Activated CD8-positive, alpha-beta memory T cell treated with anti-CD3 and anti-CD28 coated beads for 1 hour (primary cell): ENCODE measurements at places on chromosomes 3 and 15.

DNA sequence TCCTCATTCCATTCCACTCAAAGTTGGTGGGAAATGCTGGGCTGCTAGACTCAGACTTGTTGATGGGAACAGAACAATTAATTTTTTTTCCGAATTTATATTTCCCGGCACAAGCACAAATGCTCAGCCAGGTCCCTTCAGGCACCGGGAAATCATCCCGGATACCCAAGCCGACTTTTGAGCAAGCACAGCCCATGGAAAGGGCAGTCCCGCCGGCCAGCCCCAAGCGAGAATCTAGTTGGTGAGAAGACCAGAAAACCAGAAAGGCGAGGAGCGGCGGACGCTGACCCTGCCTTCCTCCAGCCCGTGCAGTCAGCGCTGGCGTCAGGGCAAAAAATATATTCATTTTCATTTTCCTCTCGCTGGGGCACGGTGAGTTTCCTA lies 763 bp upstream of the ZIC4 start:
- no peak for DNase-seq

DNA sequence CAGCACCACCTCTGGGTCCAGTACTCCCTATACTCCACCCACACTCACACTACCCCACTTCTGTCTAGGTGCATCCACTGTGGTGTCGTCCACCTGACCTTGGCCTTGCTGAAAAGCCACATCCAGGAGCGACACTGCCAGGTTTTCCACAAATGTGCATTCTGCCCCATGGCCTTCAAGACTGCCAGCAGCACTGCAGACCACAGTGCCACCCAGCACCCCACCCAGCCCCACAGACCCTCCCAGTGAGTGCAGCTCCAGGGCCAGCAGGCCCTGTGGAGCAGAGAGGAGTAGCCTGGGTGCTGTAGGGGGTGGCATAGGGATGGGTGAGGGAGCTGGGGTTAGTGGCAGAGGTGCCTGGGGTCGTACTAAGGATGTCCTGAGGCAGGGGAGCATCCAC lies 19.4 kb upstream of the ALPK3 start:
- no peak for DNase-seq

DNA sequence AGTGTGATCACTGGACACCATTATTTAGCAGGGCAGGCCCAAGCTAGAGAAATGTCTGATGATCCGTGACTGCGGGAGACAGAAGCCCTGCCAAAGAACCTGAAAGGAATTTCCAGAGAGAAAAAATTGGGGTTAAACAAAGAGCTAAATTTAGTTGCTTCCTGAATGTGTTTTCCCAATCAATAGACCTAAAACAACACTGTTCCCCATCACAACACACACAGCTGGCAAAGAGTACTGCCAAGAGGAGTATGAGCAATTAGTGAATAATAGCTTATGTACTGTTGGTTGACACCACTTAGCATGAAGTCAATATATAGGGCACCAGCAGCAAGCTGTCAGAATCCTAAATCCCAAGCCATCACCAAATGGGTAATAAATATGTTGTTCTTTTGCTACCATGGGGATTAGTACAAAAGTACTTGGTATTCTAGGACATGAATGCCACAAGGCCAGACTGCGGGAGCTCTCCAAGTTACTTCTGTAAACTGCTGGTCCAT lies 35.7 kb downstream of the CLK3 start:
- DNase-seq = no peak

GRCh38 chr3:115651087-115651486 lies 27.8 kb downstream of the GAP43 start:
- no peak for DNase-seq

- no peak for DNase-seq
These were observed 52.9 kb downstream of the CLEC3B start for GRCh38 chr3:45078910-45079522.

DNA sequence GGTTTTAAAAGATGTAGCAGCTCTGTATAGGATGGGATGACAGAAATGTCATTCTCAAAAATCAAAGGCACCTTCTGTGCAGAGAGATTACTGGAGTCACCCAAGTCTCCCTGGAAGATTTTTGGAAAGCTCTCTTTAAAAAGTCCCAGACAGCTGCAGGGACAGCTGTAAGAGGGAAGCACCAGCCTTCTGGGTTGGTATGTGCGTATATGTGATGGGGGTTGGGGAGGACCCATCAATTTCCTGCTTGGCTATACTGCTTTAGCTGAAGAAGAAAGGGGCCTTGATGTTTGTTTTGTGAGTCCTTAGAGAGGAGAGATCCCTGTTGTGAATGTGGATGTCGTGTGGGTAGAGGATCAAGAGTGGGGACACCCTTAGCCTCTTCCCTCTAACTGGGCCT lies 5.4 kb upstream of the SEC11A start:
- no peak for DNase-seq

DNA sequence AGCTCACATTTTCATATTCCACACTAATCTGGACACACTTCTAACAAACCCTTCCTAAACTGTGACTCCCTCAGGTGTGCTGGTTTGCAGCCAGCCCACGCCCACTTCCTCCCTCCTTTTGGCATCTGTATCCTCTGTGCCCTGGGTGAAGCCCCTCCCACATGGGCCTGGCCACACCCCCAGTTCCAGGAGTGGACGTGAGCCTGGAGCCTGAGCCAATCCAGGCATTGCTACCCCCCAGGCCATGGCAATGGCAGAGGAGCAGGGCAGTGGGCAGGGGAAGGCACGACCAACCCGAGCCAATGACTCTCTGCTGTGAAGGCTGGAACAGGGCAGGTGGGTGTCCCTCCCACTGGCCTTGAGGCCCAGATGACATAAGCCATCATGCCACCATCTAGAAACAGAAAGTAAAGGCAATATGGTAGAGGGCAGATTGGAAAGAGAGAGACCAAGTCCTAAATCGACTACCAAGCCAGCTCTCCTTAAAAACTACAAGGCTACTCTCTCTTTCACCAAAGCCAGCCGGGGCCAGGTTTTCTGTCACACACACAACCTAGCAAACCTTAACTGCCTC lies 18.6 kb downstream of the FAM174B start:
- DNase-seq = no peak

DNA sequence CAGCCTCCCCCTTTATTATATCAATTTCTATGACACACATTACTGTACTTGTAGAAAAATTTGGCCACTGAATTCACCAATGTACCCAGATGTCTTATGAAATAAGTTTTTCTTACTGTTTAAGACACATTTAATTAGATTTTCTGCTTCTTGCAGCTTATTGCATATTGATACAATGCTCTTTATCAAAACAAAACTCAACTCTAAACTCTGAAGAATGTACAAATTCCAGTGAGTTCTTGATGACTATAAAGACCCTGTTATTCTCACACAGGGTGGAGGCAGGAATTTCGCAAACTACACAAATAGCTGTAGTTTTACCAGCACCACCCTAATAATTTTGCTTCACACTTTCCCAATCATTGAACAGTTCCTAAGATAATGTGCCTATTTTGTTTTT lies 22.0 kb downstream of the CMTM6 start:
- no peak for DNase-seq

GRCh38 chr3:142982038-142982773 lies 18.7 kb upstream of the PAQR9 start:
- no peak for DNase-seq
